Neural crest cell (in vitro differentiated cells): ENCODE measurements at places on chromosomes 3 and 15.

DNA sequence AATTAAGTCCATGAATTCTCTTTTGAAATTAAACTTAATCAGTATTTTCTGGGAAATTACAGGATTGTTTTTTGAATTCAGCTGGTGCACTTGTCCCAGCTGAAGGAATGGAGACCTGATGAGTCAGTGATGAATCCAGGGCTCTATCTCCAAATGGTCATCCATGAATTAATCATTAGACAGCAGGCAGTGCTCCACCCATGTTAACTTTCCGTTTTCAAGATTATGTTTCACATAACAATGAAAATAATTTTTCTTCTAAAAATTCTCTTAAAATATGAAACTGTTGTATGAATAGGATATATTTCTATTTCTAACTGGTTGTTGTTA is 13.9 kb upstream of the PAQR9 start:
- no peak for DNase-seq

GRCh38 chr3:128805772-128806171 is 73.6 kb upstream of the ACAD9 start:
- no peak for DNase-seq

DNA sequence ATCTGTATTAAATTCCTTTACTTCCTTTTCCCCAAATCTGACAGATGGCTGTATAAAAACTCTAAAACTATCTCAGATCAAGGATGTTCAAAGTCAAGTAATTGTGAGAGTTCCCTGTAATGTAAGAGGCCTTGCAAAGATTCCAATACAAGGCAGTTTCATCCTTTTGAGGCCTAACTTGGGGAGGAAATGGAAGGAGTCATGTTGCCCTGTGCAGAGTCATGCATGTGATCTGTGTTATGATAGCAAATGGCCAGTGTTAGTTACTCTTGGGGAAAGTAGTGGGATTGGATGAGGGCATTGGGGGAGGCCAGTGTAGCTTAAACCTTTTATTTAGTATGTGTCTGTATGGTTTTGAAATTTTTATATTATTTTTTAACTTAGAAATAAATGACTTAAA is 23.7 kb upstream of the FBXL22 start:
- no peak for DNase-seq

GRCh38 chr15:33971811-33972210 is 3.5 kb downstream of the CHRM5 start:
- no peak for DNase-seq

DNA sequence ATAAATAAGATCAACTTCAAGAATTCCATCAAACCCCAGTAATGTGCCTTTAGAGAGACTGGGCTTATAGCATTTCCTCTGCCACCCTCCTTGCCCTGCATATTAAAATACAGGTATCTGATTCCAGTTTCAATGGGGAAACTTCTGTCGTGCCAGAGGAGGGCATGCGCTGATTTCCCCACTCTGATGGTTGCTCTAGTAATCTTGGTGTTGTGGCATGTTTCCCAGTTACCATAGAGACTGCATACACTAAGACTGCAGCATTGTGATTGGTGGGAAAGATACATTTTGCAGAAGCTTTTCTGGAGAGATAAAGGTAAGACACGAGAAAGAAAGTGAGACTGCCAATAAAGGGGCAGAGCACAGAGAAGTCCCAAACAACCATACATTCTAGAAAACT is 225.6 kb downstream of the TIGIT start:
- no peak for DNase-seq

GRCh38 chr3:45132568-45133211 is 13.5 kb downstream of the CDCP1 start:
- no peak for DNase-seq

- DNase-seq, result no peak
Measured at GRCh38 chr3:113070681-113071113, 79.9 kb downstream of the GTPBP8 start.

DNA sequence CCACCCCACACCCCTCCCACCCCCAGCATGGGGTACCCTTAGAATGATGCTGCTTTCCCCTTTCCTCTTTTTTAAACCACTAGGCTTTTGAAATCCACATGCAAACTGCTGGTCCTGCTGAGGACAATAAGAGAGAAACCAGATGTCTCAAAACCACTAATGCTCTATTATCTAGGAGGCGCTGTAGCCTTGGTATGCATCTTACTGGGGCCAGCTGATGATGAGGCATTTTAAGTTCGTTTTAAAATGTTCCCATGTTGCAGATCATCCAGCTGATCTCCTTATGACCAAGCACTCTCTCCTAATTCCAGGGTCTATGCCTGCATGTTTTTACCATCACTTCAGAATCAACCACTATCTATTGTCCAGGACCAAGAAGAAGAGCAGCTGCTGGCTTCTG is 1.3 kb downstream of the NME9 start:
- no peak for DNase-seq

DNA sequence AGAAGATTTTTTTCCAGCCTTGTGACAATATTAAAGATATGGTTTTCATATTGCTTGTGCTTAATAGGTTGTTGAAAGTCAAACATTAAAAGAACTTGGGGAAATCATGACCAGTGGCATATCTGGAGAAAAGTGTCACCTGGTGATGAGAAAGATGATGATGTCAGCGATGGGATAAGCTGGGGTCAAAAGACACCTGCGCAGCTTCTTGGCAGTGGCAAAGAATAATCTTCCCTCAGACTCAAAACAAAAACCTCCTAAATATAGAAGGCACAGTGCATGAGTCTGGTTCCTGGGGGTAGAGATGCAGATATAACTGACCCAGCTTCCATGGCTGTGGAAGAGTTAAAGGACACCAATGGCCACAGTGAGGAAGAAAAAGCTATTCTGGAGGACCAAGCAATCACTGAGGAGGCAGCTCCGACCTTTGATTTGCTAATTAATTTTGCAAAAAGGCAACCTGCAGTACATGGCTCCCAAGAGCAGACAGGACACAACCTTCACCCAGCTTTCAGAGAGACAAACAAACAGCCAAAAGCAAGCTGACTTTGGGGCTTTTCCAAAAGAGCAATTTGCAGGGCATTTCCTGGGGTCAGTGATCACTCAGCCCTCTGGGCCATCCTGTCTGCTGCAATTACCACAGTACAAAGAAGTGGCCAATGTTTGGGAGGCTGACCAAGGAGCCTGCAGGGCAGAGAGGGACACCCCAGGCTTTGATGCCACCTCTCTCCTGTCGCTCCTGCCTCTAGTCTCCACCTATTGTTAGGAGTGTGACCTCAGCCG is 17.6 kb upstream of the SEMA5B start:
- DNase-seq, result no peak

- no peak for DNase-seq
Measured at GRCh38 chr3:65344444-65344843, 656.6 kb upstream of the ADAMTS9 start.

DNA sequence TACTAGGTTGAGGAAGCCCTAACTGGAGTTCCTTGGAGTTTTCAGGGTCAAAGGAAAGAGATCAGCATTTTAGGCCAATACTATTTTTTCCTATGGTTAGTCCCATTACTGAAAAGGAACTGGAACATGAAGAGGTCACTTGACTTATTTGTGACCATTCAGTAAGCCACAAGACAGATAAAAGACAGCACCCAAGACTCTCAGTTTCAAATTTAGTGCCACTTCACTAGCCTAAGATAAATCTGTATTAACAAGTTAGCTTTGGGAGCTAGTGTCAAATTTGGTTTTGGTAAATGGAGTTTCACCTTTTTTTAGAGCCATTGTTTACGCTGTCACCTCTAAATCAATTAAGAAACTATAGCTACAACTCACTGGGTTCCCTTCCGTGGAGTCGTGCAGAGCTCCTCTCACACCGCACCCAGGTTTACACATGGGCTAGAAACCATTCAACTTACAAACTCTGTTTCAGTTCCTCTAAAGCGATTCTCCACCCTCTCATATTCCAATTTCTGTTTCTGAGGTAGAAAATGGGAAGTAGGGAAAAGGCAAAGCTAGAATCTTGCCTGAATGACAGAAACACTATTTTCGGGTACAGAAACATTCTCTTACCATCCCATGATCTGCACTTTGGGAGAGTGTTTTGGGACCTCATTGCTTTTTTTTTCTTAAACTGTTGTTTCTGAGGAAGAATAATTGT is 14.4 kb downstream of the CCDC32 start:
- no peak for DNase-seq

DNA sequence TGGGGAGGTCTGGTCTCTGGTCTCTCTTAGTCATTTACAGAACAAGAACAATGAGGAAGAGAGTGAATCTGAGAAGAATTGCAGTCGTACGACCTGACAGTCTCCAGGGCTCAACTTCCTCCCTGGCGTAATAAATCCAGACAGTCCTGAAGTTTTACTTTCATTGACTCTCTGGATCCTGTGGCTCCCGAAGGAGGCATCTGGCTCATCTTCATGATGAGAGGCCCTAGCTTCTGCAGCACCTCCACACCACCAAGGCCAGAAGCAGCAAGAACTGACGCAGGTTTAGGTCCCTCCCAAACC is 11.8 kb upstream of the CYFIP1 start:
- DNase-seq, result no peak

GRCh38 chr3:114092151-114093015 is 35.8 kb downstream of the QTRT2 start:
- no peak for DNase-seq

DNA sequence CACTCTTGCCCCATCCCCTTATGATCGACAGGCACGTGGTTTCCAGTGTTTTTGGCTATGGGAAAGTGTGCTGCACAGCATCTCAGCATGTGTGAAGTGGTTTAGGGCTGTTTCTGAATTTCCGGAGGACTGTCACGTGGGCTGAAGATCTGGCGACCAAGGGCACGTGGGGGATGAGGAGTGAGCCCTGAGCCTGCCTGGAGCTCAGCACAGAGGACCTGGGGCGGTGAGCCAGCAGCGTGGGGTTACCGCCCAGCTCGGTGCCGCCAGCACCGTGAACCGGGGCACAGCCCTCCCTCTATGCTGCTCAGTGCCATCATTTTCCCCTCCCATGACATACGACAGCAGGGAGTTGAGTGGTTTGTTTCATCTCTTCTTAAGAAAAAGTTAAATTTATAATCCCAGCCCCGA is 150.2 kb downstream of the DNAJB8 start:
- no peak for DNase-seq

- no peak for DNase-seq
Measured at GRCh38 chr3:46191730-46192129, 16.4 kb downstream of the CCR1 start.

DNA sequence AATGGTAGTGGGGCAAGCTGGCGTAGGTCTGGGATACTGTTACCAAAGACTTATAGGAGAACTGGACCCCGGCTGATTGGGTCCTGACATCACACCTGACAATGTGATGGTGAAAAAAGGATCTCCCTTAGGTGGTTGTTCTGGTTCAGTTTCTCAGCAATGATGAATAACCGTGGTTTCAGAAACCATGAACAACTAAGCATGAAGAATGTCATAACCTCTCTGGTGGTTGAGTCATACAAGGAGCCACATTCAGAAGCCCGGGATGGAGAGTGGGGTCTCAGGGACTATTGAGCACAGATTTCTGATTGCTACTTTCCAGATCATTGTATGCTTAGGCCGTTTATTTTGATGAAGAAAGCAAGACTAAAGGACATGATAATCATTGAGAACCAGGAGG is 17.4 kb downstream of the GPR160 start:
- no peak for DNase-seq

DNA sequence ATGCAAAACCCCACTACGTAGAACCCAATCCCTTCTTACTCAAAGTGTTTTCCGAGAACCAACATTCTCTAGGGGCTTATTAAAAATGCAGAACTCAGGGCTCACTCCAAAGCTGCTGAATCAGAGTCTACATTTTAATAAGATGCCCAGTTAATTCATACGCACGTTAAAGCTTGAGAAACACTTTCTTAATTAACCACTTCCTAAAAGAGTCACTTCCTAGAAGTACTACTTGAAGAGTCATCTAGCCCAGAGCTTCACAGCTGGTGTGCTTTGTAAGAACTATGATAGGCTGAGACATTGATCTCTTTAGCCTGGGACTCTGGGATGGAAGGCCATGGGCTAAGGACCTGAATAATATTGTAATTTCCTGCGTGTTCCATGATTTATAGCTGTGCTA is 9.0 kb downstream of the COL6A5 start:
- DNase-seq, result no peak

GRCh38 chr3:153050978-153051377 is 111.0 kb upstream of the RAP2B start:
- no peak for DNase-seq
